ENCODE measurements at places on chromosomes 16 and 17. TPM values are rescaled to one million over a fixed set of nuclear protein-coding genes. Genes with fewer than 3 reads are reported as not detected.

The TBC1D3H gene
- total RNA-seq: not detected

The KNOP1 gene
- 9.2 TPM for total RNA-seq

The TP53TG3C gene
- not detected for total RNA-seq

The SCARF1 gene
- 0.99 TPM for total RNA-seq

The NHERF2 gene
- total RNA-seq: 16.9 TPM

The PRDM7 gene
- total RNA-seq: not detected

The CLEC19A gene
- not detected for total RNA-seq

The KCNH6 gene
- not detected for total RNA-seq

The NLRP1 gene
- total RNA-seq: 11.8 TPM

The MAP2K4 gene
- total RNA-seq: 25.4 TPM

The TUBB3 gene
- 253 TPM for total RNA-seq

The BAHCC1 gene
- 3.9 TPM for total RNA-seq

The SNAI3 gene
- 0.17 TPM for total RNA-seq

The CD300A gene
- total RNA-seq: not detected

The MARCHF10 gene
- 0.17 TPM for total RNA-seq

The ADCY7 gene
- 34.7 TPM for total RNA-seq

The WSCD1 gene
- total RNA-seq: 0.51 TPM

The LHX1 gene
- total RNA-seq: not detected

The USP43 gene
- under 0.01 TPM for total RNA-seq

The CD300LF gene
- not detected for total RNA-seq

The TAC4 gene
- not detected for total RNA-seq

The PTX4 gene
- not detected for total RNA-seq

The TBC1D3K gene
- not detected for total RNA-seq

The ADAD2 gene
- total RNA-seq: not detected

The EXOC3L1 gene
- total RNA-seq: 0.26 TPM

The HOXB8 gene
- total RNA-seq: 0.51 TPM

The ZNF624 gene
- 7.6 TPM for total RNA-seq

The SBK1 gene
- under 0.01 TPM for total RNA-seq

The TEX19 gene
- total RNA-seq: not detected

The TIMP2 gene
- total RNA-seq: 88.9 TPM

The CLEC3A gene
- total RNA-seq: not detected

The CORO6 gene
- 19.3 TPM for total RNA-seq

The CDC6 gene
- 1.3 TPM for total RNA-seq

The CNTNAP1 gene
- 40.1 TPM for total RNA-seq

The ITGAD gene
- total RNA-seq: not detected

The TSNAXIP1 gene
- 1.2 TPM for total RNA-seq

The RNU2-1 gene
- not detected for total RNA-seq

The NKD1 gene
- total RNA-seq: under 0.01 TPM

The DHRS7C gene
- not detected for total RNA-seq

The PYDC1 gene
- total RNA-seq: not detected

The CMTM4 gene
- total RNA-seq: 10.2 TPM

The ABCC6 gene
- 6.3 TPM for total RNA-seq

The DYNLL2 gene
- total RNA-seq: 32.9 TPM

The CKLF gene
- 38.8 TPM for total RNA-seq

The OTOP2 gene
- not detected for total RNA-seq

Measured in fibroblast of lung (primary cell).